ENCODE measurements at places on chromosomes 3 and 15.

- no peak for DNase-seq
These were observed 176.7 kb upstream of the CADPS start for GRCh38 chr3:63051920-63052319.

- peak; percentile 30 for DNase-seq
These were observed 12.4 kb upstream of the RAB11A start for GRCh38 chr15:65856821-65857455.

- no peak for DNase-seq
These were observed 53.8 kb downstream of the SAMMSON start for GRCh38 chr3:70053293-70053692.

- DNase-seq, result no peak
These were observed 123.1 kb upstream of the UMPS start for GRCh38 chr3:124607163-124607562.

DNA sequence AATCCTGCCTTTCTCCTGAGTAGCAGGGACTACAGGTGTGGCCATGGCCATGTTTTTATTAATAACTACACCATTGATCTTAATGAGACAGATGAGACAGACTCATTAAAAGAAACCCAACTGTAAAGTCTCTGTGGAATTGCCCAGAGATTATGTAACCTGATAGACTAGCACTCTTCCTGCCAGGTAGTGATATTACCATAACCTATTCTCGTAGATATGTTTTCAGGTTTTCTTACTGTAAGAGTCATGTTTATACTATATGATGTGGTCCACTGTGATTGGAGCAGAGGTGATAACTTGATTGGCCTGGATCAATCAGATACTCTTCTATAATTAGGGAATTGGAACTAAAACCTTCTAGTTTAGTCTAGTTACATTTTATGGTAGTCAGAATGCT lies 93.7 kb downstream of the NFKBIZ start:
- DNase-seq, result no peak

GRCh38 chr3:76122007-76122406 lies 336.7 kb upstream of the ZNF717 start:
- DNase-seq, result no peak

DNA sequence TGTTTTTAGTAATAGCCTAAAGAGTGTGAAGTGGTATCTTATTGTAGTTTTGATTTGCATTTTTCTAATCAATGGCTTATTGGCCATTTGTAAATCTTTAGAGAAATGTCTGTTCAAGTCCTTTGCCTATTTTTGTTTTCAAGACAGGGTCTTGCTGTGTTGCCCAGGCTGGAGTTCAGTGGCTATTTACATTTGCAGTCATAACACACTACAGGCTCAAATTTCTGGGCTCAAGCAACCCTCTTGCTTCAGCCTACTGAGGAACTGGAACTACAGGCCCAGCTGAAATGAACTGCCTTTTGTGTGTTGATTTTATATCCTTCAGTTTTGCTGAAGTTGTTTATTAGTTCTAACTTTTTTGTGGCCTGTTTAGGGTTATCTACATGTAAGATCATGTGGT lies 27.9 kb downstream of the BSN start:
- DNase-seq, result no peak

DNA sequence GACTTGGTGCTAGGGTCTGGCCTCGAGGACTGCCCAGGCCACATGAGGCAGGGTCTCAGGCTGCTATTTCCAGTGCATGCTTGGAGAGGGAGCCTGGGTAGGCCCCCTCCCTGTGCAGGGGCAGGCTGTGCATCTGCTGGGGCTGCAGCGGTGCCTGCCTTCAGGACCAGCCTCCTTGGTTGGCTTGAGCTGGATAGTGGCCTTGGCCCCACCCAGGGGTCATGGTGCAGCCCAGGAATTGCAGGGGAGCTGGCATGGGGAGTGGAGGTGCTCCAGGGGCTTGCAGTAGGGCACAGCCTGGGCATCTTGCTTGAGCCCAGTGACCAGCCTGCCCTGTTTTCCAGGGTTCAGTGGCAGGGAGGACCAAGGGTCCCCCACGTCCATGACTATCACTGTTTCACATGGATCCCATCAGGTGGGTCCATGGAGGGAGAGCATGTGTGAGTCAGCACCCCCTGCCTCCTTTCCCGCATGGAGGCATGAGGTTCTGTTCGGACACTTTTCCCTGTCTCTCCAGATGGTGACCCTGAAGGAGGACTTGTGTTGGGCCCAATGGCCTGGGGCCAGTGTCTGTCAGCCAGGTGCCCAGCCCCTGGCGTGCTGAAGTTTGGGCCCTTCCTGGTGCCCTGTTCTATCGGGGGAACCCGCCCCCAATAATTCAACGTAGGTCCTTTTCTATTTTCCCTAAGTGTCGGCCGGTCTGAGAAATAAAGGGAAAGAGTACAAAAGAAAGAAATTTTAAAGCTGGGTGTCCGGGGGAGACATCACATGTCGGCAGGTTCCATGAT lies 218.6 kb downstream of the SNRPN start:
- no peak for DNase-seq
